ENCODE measurements at places on chromosomes 7 and 10. TPM values are rescaled to one million over a fixed set of nuclear protein-coding genes. Genes with fewer than 3 reads are reported as not detected.

The LEP gene
- total RNA-seq = not detected

DNA sequence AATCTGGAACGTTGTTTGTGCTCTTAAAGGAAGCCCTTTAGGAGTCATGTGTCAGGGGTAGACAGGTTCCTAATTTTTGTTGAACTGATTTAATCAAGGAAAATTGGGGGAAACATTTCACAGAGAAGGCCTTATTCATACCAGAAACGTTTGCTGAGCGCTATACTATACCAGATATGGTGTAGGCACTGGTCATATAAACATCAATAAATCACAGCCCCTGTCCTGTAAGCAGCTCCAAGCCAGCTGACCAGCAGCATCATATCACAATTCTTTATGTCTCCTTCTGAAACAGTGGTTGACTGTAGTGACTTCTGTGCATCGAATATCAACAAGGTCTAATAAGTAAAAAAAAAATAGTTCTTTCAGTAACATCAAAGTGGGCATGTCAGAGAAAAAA, 1.1 kb downstream of the TMEM178B start:
- no peak for DNase-seq

DNA sequence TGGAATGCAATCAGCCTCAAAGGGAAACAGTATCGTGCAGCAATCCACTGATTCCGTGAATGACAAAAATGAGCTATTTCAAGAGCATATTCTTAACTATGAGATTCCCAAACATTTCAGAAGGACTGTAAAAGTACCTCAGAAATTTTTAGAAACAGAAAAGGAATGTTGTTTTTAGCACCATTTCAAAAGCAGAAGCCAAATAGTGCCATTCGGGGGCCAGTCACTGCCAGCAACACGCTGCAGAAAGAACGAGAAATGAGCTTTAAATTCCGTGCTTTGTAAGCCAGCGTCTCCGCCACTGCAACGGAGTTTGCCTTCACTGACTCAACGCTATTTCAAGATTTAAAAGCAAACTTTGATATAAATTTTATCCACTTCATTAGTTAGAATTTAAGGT, 6.3 kb downstream of the NUDT5 start:
- DNase-seq = no peak

DNA sequence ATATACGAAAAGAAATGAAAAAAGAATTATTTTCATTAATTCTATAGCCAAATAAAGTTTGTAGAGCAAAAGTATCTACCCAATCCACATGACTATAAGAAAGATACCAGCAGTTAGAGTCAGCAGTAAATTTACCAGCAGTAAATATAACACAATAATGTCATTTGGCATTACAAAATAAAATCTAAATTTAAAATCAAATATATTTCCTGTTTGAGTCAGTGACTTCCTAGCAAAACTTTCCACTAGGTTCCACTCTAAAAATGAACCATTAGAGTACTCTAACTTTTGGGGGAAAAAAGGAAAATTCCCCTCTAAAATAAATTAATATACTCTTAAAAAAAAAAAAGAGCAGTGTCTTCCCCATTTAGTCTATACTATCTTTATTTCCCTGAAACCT, 144.8 kb downstream of the CPEB3 start:
- no peak for DNase-seq

GRCh38 chr10:71825217-71825616, 25.8 kb downstream of the PSAP start:
- no peak for DNase-seq

Measured in HT1080 (cell line).